ENCODE measurements at places on chromosomes 3 and 15.

- DNase-seq, result no peak
These were observed 16.4 kb downstream of the SLC24A1 start for GRCh38 chr15:65638109-65638508.

- no peak for DNase-seq
These were observed 20.1 kb upstream of the FSTL1 start for GRCh38 chr3:120470870-120471269.

DNA sequence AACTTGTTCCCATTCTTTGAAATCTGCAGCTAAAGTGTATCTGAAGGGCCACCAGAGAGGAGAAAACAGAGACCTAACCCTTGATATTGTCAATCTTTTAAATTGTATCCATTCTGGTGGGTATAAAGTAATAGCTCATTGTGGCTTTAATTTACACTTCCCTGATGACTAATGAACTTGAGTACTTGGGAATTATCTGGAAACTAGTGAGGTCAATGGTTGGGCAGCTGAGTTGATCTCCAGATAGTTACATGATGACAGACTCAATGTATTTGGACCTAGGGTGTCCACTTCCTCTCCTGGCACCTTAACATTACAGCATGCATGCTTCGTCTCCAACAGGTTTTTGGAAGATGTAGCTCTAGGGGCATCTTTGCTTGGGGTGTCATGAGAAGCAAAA, 195.2 kb downstream of the PDCD6IP start:
- no peak for DNase-seq

- no peak for DNase-seq
These were observed 225.6 kb upstream of the ROPN1 start for GRCh38 chr3:124217542-124217941.

DNA sequence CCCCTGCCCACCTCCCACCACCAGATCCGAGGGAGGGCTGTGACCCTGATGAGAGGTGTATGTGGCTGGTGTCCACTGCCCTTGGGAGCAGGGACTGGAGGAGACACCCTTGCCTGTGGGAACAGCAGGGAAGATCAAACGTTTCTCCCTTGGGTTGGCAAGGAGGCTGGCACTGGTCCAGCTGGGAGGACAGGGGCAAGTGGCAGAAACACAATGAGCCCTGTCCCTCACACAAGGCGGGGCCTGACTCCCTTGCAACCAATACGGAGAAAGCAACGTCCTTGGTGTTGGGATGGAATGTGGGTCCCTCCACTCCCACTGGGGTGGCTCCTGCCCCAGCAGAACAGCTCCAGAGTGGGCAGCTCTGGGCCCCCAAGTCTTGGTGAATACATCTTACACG, 5.2 kb downstream of the HYAL2 start:
- no peak for DNase-seq

DNA sequence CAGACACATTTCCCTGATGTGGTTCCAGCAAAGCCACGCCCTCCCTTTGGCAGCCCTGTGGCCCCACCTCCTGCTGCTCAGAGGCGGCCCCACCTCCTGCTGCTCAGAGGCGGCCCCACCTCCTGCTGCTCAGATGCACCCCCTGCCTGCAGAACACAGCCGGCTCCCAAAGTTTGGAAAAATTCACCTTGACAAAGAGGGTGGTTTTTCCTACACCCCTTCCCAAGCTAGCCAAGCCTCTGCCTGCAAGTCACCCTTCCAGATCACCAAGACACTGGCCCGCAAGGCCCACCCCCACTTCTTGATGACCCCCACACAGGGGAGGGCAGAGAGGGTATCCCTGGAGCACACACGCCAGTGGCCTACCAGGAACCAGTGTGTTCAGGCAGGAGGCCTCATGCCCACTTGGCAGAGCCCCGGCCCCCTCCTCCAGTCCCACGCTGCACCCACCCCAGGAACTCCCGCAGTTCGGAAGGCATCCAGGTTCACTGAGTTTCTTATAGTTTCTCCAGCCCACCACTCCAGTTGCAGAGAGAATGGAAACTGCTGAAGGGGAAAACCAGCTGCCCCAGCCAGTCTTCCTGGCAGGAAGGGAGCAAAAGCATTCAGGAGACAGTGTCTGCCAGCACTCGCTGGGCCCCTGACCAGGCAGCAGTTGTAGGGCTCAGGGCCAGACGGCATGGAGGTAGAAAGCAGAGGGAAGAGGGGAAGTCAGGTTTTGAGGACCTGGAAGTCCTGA, 2.3 kb upstream of the HAPLN3 start:
- DNase-seq, result no peak

DNA sequence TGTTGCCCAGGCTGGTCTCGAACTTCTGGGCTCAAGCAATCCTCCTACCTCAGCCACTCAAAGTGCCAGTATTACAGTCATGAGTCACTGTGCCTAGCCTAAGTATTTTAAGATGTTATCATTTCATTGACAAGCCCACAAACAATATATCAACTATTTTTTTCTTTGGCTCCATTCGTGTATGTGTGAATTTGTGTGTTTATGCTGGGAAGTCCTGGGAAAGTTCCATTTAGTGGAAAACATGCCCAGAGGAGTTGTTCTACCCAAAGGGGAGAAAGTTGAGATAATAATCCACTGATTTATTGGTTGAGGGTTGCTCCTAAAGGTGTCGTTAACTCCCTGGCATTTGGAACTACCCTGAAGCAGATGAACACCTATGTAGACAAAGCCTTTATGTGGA, 58.8 kb downstream of the KIF9 start:
- DNase-seq, result no peak

DNA sequence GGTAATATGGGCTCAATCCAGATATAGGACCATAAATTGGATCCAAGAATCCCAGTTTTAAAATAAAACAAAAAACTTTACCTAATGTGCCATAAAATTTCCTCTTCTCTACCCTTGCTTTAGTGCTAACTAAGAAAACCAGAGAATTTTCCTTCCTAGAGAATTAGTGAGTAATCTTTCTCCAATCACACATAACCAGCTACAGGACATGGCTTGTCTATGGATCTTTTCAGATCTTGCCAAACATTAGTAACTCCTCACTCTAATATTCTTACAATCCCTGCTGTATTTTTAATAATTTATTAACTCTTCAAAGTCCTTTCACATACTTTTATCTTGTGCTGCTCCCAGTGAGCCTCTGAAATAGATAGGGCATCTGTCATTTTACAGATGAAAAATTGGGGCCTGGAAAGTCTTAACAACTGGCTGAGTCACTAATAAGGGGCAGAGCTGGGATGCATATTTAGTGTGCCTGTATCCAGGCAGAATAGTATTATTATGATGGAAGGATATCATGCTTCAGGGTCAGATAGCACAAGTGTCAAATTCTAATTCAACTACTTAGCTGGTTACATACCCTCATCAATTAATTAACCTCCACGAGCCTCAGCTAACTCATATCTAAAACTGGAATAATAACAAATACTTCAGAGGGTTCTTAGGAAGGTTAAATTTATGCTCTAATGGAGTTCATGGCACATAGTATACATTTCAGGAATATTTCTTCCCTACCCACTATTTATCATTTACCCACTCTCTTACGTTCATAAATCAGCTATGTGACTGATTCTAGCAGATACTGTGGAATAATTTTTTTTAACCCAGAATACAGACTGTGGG, 5.6 kb downstream of the ZBED2 start:
- no peak for DNase-seq

Data from SHP77 treated with DMSO at 0.1 percent for 48 hours (cell line).